Gastrocnemius medialis (tissue), 4 donors: ENCODE measurements at places on chromosomes 13 and 19.

- DNase-seq: no peak
These were observed 6.0 kb upstream of the SOX1 start for GRCh38 chr13:112060899-112061366.

- no peak for DNase-seq
These were observed 3.0 kb upstream of the DIRAS1 start for GRCh38 chr19:2724148-2724557.

GRCh38 chr19:17855280-17856152, 4.2 kb upstream of the RPL18A start:
- DNase-seq: peak; percentile 71

GRCh38 chr19:17506745-17507144, 4.7 kb upstream of the PGLS start:
- peak; percentile 47 for DNase-seq

DNA sequence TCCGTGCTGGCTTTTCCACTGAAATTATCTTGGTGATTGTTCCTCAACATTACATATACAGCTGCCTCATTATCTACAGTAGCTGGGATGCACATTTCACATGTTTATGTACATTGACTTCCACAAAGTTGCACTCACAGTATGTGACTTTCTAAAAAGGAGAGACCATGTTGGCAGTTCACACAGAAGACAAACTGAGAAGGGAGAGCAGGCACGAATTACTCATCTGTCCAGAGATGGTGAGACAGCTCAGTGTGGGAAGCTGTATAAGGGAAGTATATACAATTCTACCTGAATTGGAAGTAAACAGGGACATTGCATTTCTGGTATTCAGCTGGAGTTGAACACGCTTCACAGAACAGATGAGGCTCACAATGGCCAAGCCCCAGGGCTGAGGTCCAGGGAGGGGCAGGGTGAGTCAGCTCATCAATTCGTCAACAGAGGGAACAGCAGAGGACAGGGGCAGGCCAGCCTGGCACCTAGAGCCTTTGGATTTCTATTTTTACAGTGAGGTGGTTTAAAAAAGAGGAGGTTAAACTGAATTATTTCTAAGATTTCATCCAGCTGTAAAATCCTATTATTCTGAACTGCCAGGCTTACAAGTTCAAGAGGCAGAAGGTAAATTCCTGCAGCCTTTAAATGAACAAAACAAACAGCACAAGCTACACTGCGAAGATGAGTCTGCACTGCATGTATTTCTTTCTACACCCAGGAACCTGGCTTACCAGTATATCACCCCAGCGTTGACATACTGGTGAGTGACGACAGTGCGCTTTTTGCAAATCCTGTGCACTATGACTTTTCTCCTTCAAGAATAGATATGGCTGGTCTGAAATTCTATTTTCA, 9.8 kb downstream of the PARP4 start:
- DNase-seq: no peak

GRCh38 chr19:752652-753517, 2.0 kb downstream of the MISP start:
- DNase-seq: peak; percentile 12

GRCh38 chr19:37954421-37954874, 47.4 kb downstream of the SIPA1L3 start:
- no peak for DNase-seq

DNA sequence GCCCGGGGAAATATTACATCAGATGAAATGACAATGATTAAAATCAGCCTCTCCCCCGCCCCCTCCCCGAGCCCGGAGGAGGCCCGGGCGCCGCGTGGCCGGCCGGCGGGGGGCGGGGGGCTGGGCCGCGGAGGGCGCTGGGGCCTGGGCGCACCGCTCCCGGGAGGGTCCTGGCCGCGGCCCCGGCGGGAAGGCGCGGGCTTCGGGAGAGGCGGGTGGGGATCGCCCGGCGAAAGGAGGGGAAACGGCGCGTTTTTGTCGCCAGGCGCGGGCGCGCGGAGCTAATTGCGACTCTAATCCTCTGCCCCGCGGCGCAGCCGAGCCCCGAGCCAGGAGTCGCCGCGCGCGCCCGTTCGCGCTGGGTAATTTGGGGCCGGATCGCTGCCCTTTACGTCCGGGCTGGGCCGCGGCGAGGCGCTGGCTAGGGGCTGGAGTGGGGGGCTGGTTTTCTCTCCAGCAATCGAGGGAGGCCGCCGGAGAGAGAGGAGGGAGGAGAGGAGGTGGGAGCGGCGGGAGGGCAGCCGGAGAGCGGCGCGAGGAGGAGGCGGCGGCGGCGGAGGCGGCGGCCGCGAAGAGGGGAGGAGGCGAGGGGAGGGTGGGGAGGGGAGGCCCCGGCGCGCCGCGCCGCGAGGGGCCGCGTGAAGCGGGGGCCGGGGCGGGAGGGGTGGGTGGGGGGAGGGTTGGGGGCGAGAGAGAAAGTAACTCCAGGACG, at the start of gene KCTD15:
KCTD15 (plus strand) TSS at position 707 of the 712 bp plus-strand sequence. CDS start 3,585 bp downstream, outside the sequence.
- DNase-seq: no peak

- DNase-seq: no peak
These were observed 42.7 kb downstream of the BRD4 start for GRCh38 chr19:15289673-15290072.
